ENCODE measurements at places on chromosomes 1 and 21.
A peak's percentile ranks its signal among the peaks of the same experiment; 100 is the strongest.

- H3K4me3 ChIP-seq: no peak overlapping the region
- no peak for DNase-seq
- no peaks in the 10 kb centered on the region for H3K4me1 ChIP-seq
Observed at GRCh38 chr21:43574741-43575472, 84.4 kb downstream of the HSF2BP start.

DNA sequence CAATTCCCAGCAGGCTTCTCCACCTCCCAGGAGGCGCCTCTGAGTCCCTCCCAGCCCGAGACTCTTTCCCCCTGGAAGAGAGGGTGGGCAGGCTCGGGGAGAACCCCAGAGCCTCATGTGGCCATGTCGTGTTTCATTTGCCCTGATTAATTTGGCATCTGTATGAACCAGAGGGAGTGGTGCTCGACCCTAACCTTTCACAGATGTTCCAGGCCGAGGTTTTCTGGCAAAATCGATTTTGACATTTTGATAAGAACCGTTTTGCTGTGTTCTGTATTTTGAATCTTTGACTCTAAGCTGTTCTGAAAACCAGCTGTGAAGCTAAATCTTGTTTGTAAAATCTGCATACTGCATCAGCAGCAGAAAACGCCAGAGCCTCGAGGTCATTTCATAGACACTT lies 367.4 kb downstream of the CAMTA1 start:
- no peak overlapping the region for H3K27ac ChIP-seq
- no peaks in the 10 kb centered on the region for H3K4me1 ChIP-seq
- H3K36me3 ChIP-seq: no peaks in the 10 kb centered on the region
- H3K4me3 ChIP-seq: no peak overlapping the region
- no peak for DNase-seq

GRCh38 chr1:19889656-19890055 lies 7.5 kb downstream of the OTUD3 start:
- no peak for DNase-seq
- no peaks in the 10 kb centered on the region for H3K27me3 ChIP-seq
- H3K4me1 ChIP-seq: peaks cover 35% of the 10 kb centered on the region
- H3K27ac ChIP-seq: no peak overlapping the region
- no peak overlapping the region for H3K4me3 ChIP-seq
- peaks cover 16% of the 10 kb centered on the region for H3K36me3 ChIP-seq

GRCh38 chr1:111272081-111272480 lies 18.6 kb upstream of the CHIA start:
- no peak overlapping the region for H3K4me3 ChIP-seq
- no peak overlapping the region for H3K27ac ChIP-seq
- no peaks in the 10 kb centered on the region for H3K36me3 ChIP-seq
- H3K4me1 ChIP-seq: peaks cover 8% of the 10 kb centered on the region
- peaks cover 48% of the 10 kb centered on the region for H3K27me3 ChIP-seq
- no peak for DNase-seq

- no peaks in the 10 kb centered on the region for H3K27me3 ChIP-seq
- no peaks in the 10 kb centered on the region for H3K4me1 ChIP-seq
- H3K36me3 ChIP-seq: no peaks in the 10 kb centered on the region
Observed at GRCh38 chr1:218983848-218984247, 189.8 kb upstream of the LYPLAL1 start.

GRCh38 chr1:94597701-94598100 lies 56.1 kb upstream of the F3 start:
- no peak overlapping the region for H3K27ac ChIP-seq
- peaks cover 3% of the 10 kb centered on the region for H3K36me3 ChIP-seq
- H3K27me3 ChIP-seq: peaks cover 27% of the 10 kb centered on the region
- no peak for DNase-seq

DNA sequence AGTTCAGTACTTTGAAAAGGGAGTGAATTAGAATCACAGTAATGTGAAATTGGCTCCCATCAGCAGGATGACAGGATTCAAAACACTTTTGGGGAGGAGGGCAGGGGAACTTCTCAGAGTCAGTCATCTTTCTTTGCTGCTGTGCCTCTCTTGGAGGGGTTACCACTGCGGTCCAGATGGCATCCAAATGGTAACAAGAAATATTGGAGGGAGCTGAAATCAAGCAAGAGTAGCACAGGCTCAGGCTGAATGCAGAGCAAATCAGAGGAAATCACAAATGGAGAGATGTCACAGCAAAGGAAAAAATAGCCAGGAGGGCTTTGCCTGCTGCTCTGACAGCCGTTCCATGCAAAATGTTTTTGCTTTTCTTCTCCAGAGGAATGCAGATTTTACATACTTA lies 75.0 kb upstream of the C8B start:
- H3K4me3 ChIP-seq: no peak overlapping the region
- H3K27ac ChIP-seq: no peak overlapping the region
- no peaks in the 10 kb centered on the region for H3K4me1 ChIP-seq
- no peaks in the 10 kb centered on the region for H3K36me3 ChIP-seq
- DNase-seq: no peak

DNA sequence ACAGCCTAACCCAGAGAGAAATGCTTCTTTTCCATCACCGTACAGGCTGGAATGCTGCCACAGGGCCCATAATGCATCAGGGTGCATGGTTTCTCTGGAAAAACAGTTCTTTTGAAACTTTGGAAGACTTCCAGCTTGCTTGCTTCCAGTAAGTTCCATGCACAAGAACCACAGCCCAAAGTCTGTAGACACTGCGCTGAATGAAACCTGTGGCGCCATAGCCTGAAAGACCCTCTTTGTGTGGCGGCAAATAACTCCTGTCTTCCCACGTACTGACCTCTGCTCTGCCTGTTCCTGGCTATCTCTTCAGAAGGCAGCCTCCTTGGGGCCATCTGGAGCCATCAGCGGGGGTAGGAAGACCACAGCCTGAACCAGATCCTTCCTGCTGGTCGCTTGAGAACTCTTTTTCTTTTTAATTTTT lies 15.1 kb downstream of the MIIP start:
- no peaks in the 10 kb centered on the region for H3K36me3 ChIP-seq
- no peak for DNase-seq
- H3K27ac ChIP-seq: no peak overlapping the region
- H3K4me3 ChIP-seq: no peak overlapping the region
- H3K4me1 ChIP-seq: no peaks in the 10 kb centered on the region
- no peaks in the 10 kb centered on the region for H3K27me3 ChIP-seq

DNA sequence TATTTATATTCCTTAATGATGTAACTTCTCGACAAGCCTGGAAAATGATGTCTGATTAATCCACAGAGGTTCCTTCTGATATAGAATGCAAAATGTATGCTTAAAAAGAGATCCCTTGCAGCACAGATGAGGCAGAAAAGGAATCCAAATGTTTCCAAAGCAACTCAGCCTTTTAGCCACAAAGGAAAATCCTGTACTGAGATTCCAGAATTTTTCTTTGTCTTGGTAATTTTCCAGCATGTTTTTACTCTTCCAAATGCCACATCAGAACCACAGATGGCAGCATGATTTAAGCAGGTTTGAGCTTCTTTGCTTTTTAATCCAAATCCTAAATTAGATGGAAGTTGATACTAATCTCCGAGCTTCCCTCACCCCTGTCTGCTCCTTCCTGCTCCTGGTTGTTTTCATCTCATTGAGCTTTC lies 176.4 kb upstream of the PALMD start:
- peaks cover 9% of the 10 kb centered on the region for H3K27me3 ChIP-seq
- H3K36me3 ChIP-seq: no peaks in the 10 kb centered on the region
- H3K4me1 ChIP-seq: no peaks in the 10 kb centered on the region
- no peak for DNase-seq
- no peak overlapping the region for H3K4me3 ChIP-seq

DNA sequence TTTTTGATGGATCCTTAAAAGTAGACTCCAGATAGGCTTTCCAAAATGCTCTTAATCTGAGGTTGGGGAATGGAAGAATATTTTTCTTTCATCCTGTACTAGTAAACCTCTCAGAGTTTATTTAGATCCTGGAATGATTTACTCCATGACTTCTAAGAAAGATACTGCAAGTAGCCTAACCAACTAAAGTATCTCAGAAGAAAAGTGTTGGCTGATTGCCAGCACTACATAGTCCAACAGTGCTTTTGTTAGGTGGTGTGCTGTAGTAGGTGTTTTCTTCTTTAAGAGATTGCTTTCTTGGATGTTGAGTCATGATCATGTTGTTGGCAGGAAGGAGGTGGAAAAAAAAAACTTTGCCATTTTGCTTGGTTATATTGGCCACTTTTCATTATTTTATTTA lies 119.8 kb downstream of the OSBPL9 start:
- no peak overlapping the region for H3K27ac ChIP-seq
- H3K36me3 ChIP-seq: no peaks in the 10 kb centered on the region
- H3K4me3 ChIP-seq: no peak overlapping the region

- no peak for DNase-seq
- no peak overlapping the region for H3K27ac ChIP-seq
- H3K4me3 ChIP-seq: peak overlapping the region; percentile 11
- peaks cover 87% of the 10 kb centered on the region for H3K27me3 ChIP-seq
- no peaks in the 10 kb centered on the region for H3K36me3 ChIP-seq
Observed at GRCh38 chr1:9202240-9202870, 32.2 kb upstream of the H6PD start.

- H3K27ac ChIP-seq: no peak overlapping the region
- H3K4me3 ChIP-seq: no peak overlapping the region
- no peaks in the 10 kb centered on the region for H3K36me3 ChIP-seq
- peak; percentile 59 for DNase-seq
- peaks cover 9% of the 10 kb centered on the region for H3K27me3 ChIP-seq
- H3K4me1 ChIP-seq: no peaks in the 10 kb centered on the region
Observed at GRCh38 chr1:169546087-169546995, 39.9 kb downstream of the F5 start.

DNA sequence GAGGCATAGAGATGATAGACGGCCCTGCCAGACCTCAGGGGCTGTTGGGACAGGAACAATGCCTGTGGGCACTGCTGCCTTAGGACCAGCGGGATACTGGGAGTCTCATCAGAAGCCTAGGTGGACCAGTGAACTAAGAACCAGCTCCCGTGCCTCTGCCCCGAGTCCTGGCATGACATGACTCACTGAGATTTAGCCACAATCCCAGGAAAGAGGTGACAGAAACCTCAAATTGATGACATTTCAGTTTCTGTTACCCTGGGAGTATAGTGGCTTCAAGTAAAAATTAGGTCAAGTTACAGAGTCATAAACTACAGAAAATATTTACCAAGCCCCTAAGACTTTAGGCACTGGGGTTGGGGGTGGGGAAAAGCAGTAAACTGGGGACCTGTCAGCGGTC lies 74.6 kb upstream of the GADD45A start:
- no peak overlapping the region for H3K4me3 ChIP-seq
- no peaks in the 10 kb centered on the region for H3K36me3 ChIP-seq
- no peak overlapping the region for H3K27ac ChIP-seq
- no peaks in the 10 kb centered on the region for H3K4me1 ChIP-seq
- no peak for DNase-seq

- peaks cover 12% of the 10 kb centered on the region for H3K4me1 ChIP-seq
- H3K36me3 ChIP-seq: no peaks in the 10 kb centered on the region
- H3K27me3 ChIP-seq: no peaks in the 10 kb centered on the region
- H3K4me3 ChIP-seq: no peak overlapping the region
- DNase-seq: no peak
Observed at GRCh38 chr1:119331190-119331515, 37.4 kb upstream of the HAO2 start.

DNA sequence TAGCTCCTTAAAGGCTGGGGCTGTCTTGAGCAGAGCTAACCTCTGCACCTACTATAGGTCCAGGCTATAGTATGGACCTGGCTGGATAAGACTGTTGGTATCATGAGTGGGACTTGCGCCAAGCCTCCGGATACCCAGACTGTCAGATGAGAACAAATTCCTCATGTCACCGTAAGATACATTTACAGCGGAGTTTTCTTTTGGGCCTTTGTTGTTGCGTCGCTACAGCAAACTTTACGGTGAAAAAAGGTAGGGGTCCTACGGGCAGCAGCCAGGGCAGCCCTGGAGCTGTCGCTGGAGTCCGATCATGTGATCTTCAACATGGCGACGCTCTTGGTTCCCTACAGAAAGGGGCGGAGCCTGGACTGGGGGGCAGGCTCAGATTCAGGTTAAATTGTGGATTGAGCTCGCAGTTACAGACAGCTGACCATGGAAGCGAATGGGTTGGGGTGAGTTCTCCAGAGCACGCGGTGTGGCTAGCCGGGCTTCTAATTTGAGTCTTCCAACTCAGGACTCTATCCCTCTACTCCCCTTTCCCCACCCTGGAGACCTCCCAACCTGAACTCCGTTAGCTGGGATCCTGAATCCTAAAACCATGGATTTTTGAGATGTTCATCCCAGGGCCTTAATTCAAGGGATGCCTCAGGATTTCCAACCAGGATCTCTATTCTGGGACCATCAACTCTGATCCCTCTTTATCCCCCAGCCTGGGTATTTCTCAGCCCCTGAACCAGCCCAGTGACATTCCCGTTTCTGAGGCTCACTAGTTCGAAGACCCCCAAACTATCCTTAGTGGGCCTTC lies at the start of gene UROD:
Gene UROD, plus strand, starts transcription at position 418 of the 802 bp plus-strand sequence. Its CDS starts 12 bp downstream, at position 430.
- peak within 1 kb of the TSS; percentile 87 for H3K27ac ChIP-seq
- peak within 1 kb of the TSS; percentile 84 for H3K4me3 ChIP-seq
- peaks cover 37% of the 10 kb centered on the region for H3K36me3 ChIP-seq
- no peaks in the 10 kb centered on the region for H3K27me3 ChIP-seq
- DNase-seq: peak; percentile 85
- H3K4me1 ChIP-seq: peaks cover 39% of the 10 kb centered on the region

DNA sequence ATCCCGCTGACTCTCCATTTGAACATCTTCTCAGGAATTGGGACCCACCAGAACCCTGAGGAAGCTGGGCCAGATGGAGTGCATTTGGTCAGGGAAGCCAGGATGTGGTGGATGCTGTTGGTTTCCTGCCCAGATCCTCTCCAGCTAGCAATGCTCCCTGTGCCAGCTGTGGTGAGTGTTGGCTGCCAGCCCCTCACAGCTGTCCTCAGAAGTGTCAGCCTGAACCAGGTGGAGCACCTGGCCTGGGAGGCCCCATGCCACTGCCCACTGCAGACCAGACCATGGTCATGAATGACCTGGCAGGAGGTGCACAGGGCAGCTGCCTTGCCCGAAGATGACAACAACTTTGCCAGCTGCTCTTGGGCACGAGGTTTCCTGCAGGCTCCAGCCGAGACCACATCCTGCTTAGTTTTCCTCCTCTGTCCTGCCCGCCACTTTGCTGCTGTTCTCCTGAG lies 54.4 kb downstream of the PRSS38 start:
- H3K27ac ChIP-seq: no peak overlapping the region
- H3K4me3 ChIP-seq: peak overlapping the region; percentile 67
- peaks cover 18% of the 10 kb centered on the region for H3K27me3 ChIP-seq
- H3K4me1 ChIP-seq: peaks cover 22% of the 10 kb centered on the region
- H3K36me3 ChIP-seq: no peaks in the 10 kb centered on the region
- no peak for DNase-seq

DNA sequence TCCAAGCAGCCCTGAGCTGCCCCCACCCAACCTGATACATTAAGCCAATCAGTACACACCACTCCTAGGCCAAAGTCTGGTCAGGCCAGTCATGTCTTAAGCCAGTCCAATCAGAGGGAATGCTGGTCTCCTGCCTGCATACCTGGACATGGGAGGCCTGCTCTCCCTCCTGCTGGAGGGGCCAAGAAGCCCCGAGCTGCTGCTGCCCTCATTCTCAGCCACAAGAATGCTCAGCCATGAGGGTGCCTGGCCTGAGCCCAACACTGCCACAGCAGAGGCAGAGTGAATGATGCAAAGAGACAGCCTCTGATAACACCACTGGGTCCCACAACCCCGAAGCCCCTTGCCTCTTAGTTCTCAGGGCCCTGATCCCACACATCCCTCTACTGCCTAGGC lies 23.0 kb downstream of the CHD5 start:
- no peaks in the 10 kb centered on the region for H3K36me3 ChIP-seq
- H3K27ac ChIP-seq: no peak overlapping the region
- H3K27me3 ChIP-seq: peaks cover 46% of the 10 kb centered on the region
- H3K4me1 ChIP-seq: no peaks in the 10 kb centered on the region
- no peak overlapping the region for H3K4me3 ChIP-seq
- DNase-seq: no peak
